ENCODE measurements at places on chromosomes 4 and X.
A peak's percentile ranks its signal among the peaks of the same experiment; 100 is the strongest.

GRCh38 chr4:110395421-110395820 lies 80.5 kb upstream of the ENPEP start:
- H3K27me3 ChIP-seq = no peaks in the 10 kb centered on the region
- DNase-seq = no peak
- no peaks in the 10 kb centered on the region for H3K4me1 ChIP-seq
- H3K36me3 ChIP-seq = no peaks in the 10 kb centered on the region
- no peak overlapping the region for H3K4me3 ChIP-seq

GRCh38 chr4:84750260-84750959 lies 167.5 kb downstream of the CDS1 start:
- no peak overlapping the region for H3K4me3 ChIP-seq
- no peak overlapping the region for H3K27ac ChIP-seq
- DNase-seq = no peak
- peaks cover 82% of the 10 kb centered on the region for H3K36me3 ChIP-seq
- H3K27me3 ChIP-seq = no peaks in the 10 kb centered on the region
- H3K4me1 ChIP-seq = no peaks in the 10 kb centered on the region

GRCh38 chrX:56564164-56564885 lies 898 bp downstream of the UBQLN2 start:
- no peaks in the 10 kb centered on the region for H3K36me3 ChIP-seq
- no peaks in the 10 kb centered on the region for H3K27me3 ChIP-seq
- peak overlapping the region; percentile 70 for H3K4me3 ChIP-seq

- no peaks in the 10 kb centered on the region for H3K36me3 ChIP-seq
- DNase-seq = no peak
- H3K27me3 ChIP-seq = no peaks in the 10 kb centered on the region
- H3K4me3 ChIP-seq = no peak overlapping the region
- H3K4me1 ChIP-seq = peaks cover 5% of the 10 kb centered on the region
- H3K27ac ChIP-seq = no peak overlapping the region
Measured at GRCh38 chr4:68361146-68361589, 11.3 kb upstream of the YTHDC1 start.

DNA sequence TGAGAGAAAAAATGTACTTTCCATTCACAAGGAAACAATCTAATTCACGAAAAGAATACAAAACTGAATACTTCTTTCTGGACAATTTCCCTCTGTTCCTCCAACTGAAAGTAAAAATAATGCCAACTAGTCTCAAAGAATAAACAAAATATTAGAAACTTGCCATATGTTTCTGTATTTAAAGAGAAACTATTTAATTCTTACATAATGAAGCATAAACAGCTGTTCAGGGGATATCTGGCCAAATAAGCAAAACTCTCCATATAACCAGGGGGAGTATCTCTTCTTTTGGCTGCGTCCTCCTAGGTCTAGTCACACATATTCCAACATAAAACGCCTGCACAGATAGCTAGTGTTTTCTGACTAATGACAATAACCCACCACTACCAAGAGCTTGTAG lies 805 bp downstream of the GATB start:
- H3K4me3 ChIP-seq = peak overlapping the region; percentile 60
- H3K27ac ChIP-seq = no peak overlapping the region
- H3K27me3 ChIP-seq = peaks cover 2% of the 10 kb centered on the region
